ENCODE measurements at places on chromosomes 7 and 10.

DNA sequence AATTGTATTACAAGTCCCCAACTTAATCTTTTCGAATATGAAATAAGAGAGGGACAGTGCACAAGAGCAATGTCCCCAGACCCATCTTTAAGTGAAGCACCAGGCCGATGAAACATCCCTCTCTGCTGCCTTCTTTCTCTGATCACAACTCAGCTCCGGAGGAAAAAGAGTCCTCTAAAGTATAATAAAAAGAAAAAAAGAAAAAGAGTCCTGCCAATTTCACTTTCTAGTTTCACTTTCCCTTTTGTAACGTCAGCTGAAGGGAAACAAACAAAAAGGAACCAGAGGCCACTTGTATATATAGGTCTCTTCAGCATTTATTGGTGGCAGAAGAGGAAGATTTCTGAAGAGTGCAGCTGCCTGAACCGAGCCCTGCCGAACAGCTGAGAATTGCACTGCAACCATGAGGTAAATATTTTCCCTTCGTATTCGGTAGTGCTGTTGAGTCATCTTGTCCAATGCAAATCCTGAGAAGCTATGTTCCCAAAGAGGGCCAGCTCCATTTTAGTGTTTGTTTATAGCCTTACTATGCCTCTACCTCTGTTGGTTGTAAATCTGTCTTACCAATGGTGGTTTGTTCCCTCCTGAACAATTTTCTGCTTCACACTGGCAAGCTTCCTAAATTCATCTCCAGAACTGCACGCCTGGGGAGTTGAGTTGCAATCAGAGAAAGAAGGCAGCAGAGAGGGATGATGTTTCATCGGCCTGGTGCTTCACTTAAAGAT is at the start of gene IFIT2:
Gene IFIT2, plus strand, starts transcription at position 326 of the 725 bp plus-strand sequence. Its CDS starts 78 bp downstream, at position 404.
- DNase-seq: peak; percentile 33

- no peak for DNase-seq
Observed at GRCh38 chr7:157784979-157785441, 448.2 kb downstream of the DNAJB6 start.

- DNase-seq: no peak
Observed at GRCh38 chr7:44225566-44226395, 25.0 kb downstream of the YKT6 start.

- no peak for DNase-seq
Observed at GRCh38 chr7:19102884-19103283, 14.6 kb downstream of the TWIST1 start.

DNA sequence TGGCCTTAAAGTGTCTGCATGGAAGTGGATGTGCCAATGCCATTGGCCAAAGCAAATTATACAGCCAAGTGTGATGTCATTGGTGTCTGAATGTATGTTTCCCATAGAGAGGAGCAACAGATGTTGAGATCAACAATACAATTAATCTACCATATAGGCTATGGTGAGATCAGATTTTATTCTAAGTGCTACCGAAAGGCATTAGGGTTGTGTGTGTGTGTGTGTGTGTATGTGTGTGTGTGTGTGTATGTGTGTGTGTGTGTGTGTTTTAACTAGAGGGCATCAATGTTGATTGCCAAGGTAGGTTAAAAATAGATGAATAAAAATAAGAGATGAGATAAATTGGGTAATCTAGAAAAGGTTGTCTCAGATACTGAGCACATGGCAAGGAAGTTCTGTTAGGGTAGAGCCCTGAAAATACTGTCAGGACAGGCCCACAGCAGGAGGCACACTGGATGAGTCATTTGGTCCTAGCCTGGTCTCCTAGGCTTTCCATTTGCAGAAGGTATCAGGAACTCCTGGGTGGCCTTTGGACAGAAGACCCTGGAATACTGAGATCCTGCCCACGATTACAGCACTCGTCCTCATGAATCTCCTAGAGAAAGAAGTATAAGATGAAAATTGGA is 446.0 kb upstream of the PODXL start:
- DNase-seq: no peak

GRCh38 chr10:70595566-70596016 is 7.0 kb downstream of the PRF1 start:
- DNase-seq: peak; percentile 15

- no peak for DNase-seq
Observed at GRCh38 chr10:49139028-49139845, 5.4 kb upstream of the FAM170B start.

DNA sequence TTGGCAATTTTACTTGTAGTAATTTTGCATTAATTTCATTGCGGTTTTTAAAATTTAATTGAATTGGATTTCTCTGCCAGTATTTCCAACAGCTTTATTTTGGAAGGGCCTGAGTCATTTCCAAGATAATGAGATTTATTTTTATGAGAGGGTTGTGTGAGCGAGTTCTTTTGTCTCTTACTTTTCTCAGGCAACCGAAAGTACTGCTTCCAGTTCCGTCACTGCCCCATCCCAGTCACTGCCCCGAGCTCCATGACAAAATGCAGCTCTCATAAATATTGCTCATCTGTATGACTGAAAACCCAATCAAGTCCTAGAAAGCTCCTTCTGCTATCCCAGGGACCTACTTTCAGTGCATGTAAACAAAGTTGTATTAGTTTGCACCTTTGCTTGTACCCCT is 468.4 kb upstream of the SEMA3D start:
- DNase-seq: no peak

DNA sequence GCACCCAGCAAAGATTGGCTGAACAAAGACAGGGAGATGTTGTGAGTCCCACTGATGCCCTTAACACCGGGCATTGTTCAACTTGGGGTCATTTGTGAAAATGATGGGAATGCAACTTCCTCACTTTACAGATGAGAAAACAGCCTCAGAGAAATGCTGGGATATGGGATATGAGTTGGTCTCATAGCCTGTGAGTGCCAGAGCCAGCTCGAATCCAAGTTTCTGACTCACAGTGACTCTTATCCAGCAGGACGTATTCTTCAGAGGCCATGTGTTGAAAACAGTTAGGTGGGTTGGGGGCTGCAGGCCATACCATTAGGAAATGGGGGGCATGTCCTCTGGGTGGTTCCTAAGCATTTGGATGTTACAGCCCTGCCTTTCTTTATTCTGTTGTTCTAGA is 45.2 kb downstream of the KIAA1217 start:
- no peak for DNase-seq

GRCh38 chr10:61640856-61641255 is 21.9 kb upstream of the CABCOCO1 start:
- no peak for DNase-seq

GRCh38 chr7:47103498-47104205 is 478.3 kb downstream of the TNS3 start:
- DNase-seq: no peak
